Amniotic epithelial cell (primary cell): ENCODE measurements at places on chromosomes 6 and 20.

DNA sequence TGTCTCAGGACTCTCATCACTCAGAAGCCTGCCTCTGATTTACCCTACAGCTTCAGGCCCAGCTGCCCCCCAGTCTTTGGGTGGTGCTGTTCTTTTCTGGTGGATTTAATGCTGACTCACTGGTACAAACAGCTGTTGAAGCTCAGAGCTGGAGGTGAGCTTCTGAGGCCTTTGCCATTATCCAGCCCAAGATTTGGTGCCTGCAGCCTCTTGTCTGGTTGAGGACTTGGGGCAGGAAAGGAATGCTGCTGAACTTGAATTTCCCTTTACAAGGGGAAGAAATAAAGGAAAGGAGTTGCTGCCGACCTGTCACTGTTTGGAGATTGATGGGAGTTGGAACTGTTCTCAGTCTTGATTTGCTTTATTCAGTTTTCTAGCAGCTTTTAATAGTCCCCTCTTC is 19.8 kb downstream of the ABCF1 start:
- DNase-seq: peak; percentile 57

GRCh38 chr6:81820980-81821379 is 68.5 kb upstream of the TENT5A start:
- no peak for DNase-seq

GRCh38 chr6:11964729-11965335 is 47.3 kb upstream of the HIVEP1 start:
- peak; percentile 84 for DNase-seq

- DNase-seq: peak; percentile 64
Observed at GRCh38 chr20:36606158-36607066, 833 bp downstream of the RAB5IF start.

GRCh38 chr20:55449091-55449490 is 556.2 kb downstream of the CBLN4 start:
- no peak for DNase-seq

DNA sequence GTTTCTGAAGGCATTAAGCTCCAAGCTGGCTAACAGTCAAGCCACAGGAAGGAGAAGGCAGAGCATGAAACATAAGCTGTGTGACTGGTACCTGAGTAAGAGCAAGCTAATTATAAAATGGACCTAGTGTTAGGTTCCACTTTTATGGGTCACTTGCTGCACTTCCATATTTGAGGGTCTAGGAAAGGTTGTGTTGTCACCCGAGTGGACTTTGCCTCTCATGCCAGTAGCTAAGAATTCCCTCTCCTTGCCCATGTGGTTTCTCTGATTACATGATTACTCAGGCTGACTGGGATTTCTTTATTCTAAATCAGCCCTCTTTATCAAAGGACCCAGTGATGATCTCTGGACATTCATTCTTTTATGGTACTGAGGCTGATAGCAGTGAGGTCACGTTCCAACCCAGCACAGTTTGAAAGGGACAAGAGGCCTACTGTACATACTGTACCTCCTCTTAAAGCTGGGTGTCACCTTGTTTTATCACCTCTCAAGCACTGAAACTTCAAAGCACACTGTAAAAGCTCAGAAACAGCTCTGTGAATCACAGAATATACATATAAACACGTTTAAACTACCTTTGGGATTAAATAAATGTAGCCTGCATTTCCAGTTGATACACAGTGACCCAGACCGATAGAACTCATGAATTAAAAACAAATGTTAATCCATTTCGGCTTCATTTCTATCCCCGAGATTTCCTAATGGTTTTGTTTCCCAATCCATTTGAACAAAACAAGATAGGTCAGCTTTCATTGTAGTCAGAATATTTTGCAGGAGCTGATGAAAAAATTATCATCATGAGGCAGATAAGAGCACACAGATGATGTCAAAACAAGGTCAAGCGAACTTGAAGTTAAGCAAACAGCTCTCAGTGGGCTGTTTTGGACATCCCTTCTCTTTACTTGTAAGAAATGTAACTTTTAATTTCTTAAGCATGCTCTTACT is 96.5 kb downstream of the ALDH8A1 start:
- peak; percentile 98 for DNase-seq

DNA sequence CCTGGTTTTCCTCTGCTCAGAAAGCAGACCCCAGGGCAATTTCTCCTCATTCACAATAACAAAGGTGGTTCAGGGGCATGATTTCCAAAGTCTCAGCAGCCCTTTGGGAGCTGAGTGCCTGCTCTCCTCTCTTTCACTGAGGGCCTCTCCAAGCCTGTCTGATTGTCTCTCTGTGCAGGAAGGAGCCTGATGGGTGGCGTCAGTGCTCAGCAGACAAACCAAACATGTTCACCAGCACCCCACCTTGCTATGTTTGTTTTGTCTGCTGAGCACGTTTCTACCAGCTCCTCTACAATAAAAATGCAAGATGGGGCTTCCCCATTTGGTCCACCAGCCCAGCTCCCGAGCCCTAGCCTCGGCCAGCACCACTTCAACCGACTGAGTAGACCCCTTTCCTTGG is 25.4 kb upstream of the TCP11 start:
- no peak for DNase-seq

DNA sequence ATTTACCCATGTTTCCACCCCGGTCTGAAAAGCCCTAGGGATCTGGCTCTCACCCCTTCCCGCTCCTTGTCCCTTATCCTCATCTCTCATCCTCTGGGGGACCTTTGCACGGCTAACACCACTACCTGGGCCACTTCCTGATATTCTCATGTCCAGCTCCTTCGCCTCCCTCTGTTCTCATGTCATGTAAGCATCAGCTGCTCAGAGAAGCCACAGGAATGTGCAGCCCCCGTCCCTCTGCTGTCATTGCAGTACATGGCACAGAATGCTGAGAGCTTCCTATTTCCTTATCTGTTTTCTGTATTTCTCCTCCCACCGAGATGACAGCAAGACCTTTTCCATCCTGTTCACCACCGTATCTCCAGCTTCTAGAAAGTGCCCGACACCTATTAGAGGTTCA is 102.4 kb downstream of the MTHFD1L start:
- no peak for DNase-seq

- DNase-seq: no peak
Observed at GRCh38 chr6:3137057-3137777, 18.7 kb downstream of the BPHL start.

- no peak for DNase-seq
Observed at GRCh38 chr20:34862724-34863123, 9.9 kb downstream of the GGT7 start.

DNA sequence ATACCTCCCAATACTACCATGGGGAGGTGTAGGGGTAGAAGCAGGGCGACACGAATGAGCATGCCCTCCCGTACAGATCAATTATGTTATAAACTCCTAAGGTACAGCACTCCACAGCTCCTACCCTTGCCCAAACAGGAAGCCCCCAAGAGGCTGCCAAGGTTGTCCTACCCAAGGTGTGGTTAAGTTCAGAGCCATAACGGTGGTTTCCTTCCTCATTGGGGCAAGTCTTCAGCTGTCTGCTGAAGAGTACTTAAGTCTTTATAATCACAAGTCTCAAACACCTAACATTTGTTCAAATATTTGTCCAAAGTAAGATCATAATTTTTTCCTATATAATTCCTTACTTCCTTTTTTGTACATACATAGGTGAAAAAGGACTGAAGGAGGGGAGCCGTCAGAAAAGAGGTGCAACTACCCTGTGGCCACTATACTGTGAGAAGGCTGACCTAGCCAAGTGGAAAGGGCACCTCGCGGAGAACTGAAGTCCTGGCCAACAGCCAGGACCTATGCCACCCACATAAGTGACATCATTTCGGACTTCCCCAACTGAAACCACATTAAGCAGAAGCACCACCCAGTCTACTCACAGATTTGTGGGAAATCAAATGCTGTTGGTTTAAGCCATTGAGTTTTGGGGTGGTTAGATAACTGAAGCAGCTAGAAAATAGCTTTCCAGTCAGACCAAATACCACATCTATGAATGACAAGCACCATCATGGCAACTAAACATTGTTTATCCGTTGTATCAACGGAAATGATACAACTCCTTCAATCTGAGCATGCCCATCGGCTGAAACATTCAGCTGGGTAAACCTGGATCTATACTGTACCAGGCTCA is 2.9 kb upstream of the RAB22A start:
- DNase-seq: peak; percentile 53

DNA sequence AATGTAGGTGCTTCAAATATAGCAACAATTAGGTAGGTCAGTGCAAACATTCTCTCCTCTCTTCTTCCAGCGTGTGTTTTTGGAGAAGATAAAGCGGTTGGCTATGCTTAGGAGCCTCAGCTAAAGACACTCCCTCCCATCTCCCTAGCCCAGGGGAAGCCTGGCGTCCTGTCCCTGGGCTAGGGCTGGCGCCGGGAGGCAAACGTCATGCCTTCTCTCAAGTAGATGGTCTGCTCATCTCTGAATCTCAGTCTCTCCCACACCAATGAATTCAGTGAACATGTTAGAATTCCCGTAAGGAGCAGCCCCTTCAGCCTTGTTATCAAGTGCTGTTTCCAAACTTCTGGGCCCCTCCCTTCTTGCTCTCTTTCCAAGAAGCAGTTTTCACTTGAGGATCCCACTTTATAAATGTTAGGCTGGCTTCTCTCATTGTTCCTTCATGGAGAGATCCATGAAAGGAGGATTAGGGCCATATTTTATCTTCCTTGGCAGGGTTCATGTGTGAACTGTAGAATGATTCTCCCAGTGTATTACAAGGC is 142.8 kb downstream of the CLIC5 start:
- no peak for DNase-seq

GRCh38 chr6:133841176-133841575 is 47.7 kb upstream of the TCF21 start:
- DNase-seq: no peak

GRCh38 chr20:59938221-59938620 is 1.9 kb downstream of the PPP1R3D start:
- peak; percentile 41 for DNase-seq

GRCh38 chr6:133811557-133811956 is 77.4 kb upstream of the TCF21 start:
- no peak for DNase-seq

GRCh38 chr6:14068133-14068532 is 49.4 kb upstream of the CD83 start:
- peak; percentile 98 for DNase-seq

GRCh38 chr6:108846101-108846500 is 2.1 kb upstream of the ARMC2 start:
- no peak for DNase-seq
